ENCODE measurements at places on chromosomes 13 and 19.
A peak's percentile ranks its signal among the peaks of the same experiment; 100 is the strongest.

DNA sequence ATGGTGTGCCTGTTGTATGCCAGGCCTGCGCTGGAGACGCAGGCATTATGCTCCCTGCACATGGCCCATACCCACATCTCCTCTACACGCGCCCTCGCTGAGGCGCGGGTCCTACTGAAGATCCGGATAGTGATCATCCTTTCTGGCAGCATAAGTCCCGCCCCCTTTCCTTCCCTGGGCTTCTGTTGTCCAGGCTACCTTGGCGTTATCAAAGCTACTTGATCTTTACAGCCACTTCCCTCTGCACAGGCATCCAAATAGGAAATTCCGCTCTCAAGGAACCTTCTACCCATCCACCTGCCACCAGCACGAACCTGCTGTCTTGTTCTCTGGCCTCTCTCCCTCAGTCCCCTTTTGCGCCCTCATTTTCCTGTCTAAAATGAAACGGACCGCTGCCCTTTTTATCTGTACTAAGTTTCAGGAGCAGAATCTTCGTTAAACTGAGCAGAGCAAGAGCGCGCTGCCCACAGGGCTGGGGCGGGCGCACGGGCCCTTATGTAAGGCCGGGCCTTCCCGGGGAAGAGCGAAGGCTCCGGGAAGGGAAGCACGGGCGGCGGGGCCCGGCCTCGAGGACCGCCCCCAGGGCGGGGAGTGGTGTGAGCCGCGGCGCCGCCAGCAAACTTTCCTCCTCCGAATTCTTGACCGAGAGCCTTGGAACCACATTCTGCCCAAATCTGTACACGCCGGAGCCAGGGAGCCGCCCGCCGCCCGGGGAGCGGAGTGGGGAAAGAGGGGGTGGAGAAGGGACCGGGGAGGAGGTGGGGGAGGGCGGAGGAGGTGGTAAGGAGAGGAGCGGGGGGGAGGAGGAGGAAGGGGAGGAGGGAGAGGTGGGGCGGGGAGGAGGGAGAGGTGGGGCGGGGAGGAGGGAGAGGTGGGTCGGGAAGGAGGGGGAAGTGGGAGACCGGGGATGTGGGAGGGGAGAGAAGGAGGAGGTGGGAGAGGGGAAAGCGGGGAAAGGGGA lies 920 bp upstream of the UBE2L5 start:
- DNase-seq: peak; percentile 52

- peak; percentile 96 for DNase-seq
Observed at GRCh38 chr19:4713384-4713951, 10.2 kb downstream of the DPP9 start.

- DNase-seq: no peak
Observed at GRCh38 chr13:50352720-50353480, 337.7 kb downstream of the KCNRG start.

DNA sequence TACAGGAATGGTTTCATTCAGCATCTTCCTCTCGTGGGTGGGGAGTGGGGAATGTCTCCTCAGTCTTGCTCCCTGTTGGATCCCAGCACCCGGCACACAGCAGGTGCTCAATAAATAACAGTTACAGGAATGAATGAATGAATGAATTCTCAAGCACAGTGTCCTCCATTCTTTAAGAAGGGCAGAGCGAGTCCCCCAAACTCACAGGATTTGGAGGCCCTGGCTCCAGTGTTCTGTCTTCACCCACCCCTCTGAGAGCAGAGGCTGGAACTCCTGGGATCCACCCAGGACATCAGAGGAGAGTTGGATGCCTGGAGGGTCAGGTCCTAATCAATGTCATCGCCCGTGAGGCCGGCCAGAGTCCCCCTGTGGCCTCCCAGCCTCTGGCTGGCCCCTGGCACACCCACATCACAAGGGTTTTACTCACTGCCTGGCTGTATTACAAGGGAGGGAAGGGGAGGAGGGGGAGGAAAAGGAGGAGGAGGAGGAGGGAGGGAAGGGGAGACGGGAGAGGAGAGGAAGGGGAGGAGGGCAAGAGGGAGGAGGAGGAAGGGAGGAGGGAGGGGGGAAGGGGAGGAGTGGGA lies 8.7 kb upstream of the CREB3L3 start:
- DNase-seq: no peak

DNA sequence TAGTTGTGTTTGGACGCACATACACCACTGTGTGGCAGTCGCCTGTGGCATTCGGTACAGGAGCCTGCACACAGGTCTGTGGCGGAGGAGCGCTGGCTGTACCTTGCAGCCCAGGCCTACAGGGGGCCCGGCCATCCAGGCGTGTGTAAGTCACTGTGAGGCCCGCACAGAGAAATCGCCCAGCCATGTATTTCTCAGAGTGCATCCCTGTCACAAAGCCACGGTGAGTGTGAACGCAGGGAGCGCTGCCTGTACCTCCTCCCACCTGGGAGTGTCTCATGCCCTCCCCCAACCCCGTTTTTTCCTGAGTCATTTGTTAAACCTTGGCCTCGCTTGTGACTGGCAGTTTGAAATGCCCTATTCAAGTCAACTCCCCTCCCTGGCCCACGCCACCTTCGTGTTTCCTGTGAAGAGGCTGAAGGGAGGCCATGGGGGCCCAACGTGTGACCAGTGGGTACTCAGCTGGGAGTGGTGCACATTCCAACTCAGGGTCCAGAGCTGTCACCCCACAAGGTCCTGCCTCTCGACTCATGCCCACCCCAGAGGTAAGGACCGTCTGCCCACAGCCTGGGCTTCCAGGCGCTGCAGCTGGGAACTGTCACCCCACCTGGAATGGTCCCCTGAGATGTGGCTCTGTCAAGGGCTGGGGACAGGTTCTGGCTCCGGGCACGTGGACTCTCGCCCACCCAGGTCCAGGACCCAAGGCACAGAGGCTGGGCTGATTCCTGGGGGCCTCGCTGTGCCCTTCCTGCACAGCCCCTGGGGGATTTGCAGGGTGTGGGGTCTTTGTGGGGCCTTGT lies 11.6 kb upstream of the RASA3 start:
- no peak for DNase-seq

Measured in brain microvascular endothelial cell (primary cell).